ENCODE measurements at places on chromosomes 1 and 21.

- no peak for DNase-seq
Measured at GRCh38 chr1:25700144-25700523, 83.5 kb downstream of the MAN1C1 start.

DNA sequence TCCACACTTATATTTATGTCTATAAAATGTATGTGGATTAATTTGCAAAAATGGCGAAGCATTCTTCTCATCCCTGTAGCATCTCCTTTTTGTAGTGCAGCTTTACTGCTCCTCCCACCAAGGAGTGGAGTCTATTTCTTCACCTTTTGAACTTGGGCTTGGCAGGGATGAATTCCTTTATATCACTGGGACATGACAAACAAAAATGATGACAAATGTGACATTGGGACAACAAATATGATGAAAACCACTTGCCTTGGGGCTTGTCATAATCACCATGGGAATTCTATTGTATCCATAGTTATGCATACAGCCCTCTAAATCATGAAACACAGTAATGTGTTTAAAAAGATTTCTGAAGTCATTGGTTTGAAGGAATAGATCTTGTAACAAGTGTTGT is 155.0 kb downstream of the TNFSF18 start:
- DNase-seq: no peak

DNA sequence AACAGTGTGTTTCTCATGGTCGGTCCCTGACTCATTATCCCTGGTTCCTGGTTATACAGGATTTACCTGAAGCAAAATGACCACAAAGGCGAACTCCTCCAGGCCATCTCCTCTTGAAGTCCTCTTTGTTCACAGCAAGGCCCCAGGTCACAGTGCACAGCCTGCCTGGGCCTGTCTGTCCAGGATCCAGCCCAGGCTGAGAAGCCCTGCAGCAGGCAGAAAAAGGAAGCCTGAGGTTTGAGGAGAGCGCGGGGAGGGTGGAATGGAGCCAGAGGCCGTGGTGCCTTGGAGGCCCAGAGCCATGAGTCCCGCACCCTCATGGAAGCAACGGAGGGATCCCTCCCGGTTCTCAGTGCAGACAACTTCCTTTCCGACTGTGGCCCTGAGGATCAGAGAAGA is 136.8 kb upstream of the IRF2BP2 start:
- DNase-seq: no peak

DNA sequence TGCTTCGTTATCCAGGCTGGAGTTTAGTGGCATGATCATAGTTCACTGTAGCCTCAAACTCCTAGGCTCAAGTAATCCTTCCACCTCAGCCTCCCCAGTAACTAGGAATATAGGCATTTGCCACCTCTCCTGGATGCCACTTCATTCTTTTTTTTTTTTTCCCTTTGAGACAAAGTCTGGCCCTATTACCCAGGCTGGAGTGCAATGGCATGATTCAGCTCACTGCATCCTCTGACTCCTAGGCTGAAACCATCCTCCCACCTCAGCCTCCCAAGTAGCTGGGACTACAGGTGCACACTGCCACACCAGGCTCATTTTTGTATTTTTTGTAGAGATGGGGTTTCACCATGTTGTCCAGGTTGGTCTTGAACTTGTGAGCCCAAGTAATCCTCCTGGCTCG is 19.3 kb downstream of the OSBPL9 start:
- DNase-seq: no peak

DNA sequence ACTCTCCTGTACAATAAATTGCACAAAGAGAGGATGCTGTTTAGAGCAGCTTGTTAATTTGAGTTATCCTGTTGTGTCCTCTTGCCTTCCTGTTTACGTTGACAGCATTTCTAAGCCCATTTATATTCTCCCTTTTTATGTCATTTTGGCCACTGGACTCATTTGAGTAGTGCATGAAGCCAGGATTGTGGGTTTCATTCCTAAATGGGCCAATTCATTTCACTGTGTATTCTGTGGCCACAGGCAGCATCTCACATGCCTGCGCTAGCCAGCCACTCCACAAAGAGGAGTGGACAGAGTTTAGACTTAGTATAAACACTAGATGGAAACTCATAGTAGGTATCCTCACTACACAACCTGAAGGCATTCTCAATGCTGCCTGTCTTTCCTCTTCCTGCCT is 73.4 kb downstream of the DTL start:
- no peak for DNase-seq

GRCh38 chr1:113269168-113269963 is 120.9 kb upstream of the MAGI3 start:
- DNase-seq: no peak

- no peak for DNase-seq
Measured at GRCh38 chr1:23897083-23897482, 16.1 kb downstream of the CNR2 start.

GRCh38 chr1:218346391-218347204 is 1.5 kb downstream of the TGFB2 start:
- no peak for DNase-seq
